ENCODE measurements at places on chromosomes 13 and 19. TPM values are rescaled to one million over a fixed set of nuclear protein-coding genes. Genes with fewer than 3 reads are reported as not detected.

DNA sequence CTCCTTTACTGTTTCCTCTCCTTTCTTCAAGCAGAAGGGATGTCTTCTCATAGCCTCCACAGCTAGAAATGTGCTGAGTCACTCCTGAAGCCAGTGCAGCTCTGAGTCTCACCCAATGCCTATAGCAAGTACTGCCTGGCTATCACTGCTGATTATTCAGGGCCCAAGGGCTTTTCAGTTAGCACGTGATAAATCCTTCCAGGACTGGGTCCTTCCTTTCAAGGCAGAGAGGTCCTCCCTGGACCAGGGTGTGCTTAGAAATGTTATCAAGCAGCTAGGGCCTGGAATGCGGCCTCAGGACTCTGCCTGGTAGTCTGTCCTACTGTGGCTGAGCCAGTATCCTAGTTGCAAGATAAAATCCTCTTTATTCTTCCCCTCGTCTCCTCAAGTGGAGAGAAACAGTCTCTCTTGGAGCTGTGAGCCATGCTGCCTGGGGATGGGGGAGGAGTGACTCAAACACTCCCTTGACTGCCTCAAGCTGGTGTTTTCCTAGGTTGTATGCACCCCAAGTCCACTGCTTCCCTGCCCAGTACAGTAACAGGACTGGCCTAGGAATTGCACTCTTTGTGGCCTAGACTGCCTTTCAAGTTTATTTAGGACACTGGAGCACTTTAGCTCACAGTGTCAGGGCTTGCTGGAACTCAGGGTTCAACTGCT, 198.7 kb upstream of the SERP2 start:
- no peaks in the 10 kb centered on the region for H3K27me3 ChIP-seq
- no peak overlapping the region for H3K4me3 ChIP-seq
- peak; percentile 76 for DNase-seq
- peaks cover 13% of the 10 kb centered on the region for H3K4me1 ChIP-seq

DNA sequence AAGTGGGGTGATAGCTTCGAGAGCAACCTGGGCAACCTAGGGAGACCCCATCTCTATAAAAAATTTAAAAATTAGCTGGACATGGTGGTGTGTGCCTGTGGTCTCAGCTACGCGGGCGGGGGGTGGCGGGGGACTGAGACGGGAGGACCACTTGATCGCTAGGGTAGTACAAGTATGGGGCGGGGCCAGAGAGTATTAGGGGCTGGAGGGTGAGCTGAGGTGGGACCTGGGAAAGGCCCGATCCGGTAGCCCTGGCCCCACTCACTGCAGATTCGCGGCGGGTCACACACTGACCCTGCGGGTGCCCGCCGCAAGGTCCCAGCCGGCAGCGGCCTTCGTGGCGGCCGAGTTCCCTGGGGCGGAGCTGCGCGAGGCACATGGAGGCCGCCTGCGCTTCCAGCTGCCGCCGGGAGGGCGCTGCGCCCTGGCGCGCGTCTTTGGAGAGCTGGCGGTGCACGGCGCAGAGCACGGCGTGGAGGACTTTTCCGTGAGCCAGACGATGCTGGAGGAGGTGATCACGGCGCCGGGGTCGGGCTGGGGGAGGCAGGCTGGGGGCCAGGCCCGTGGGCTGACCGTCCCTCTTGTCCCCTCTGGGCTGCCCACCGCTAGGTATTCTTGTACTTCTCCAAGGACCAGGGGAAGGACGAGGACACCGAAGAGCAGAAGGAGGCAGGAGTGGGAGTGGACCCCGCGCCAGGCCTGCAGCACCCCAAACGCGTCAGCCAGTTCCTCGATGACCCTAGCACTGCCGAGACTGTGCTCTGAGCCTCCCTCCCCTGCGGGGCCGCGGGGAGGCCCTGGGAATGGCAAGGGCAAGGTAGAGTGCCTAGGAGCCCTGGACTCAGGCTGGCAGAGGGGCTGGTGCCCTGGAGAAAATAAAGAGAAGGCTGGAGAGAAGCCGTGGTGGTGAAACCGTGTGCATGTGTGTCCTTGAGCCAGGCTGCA, 2.0 kb upstream of the ARHGAP45 start:
- peaks cover 27% of the 10 kb centered on the region for H3K27me3 ChIP-seq
- no peaks in the 10 kb centered on the region for H3K36me3 ChIP-seq
- no peak overlapping the region for H3K27ac ChIP-seq
- DNase-seq = peak; percentile 68
- peaks cover 3% of the 10 kb centered on the region for H3K4me1 ChIP-seq

GRCh38 chr19:33177417-33177979, 16.6 kb upstream of the LRP3 start:
- H3K27me3 ChIP-seq = no peaks in the 10 kb centered on the region
- H3K27ac ChIP-seq = peak overlapping the region; percentile 6
- peaks cover 10% of the 10 kb centered on the region for H3K4me1 ChIP-seq

GRCh38 chr19:56101095-56101494, 20.0 kb downstream of the ZNF787 start:
- no peaks in the 10 kb centered on the region for H3K27me3 ChIP-seq
- H3K4me3 ChIP-seq = no peak overlapping the region
- peaks cover 43% of the 10 kb centered on the region for H3K36me3 ChIP-seq
- H3K4me1 ChIP-seq = peaks cover 3% of the 10 kb centered on the region
- no peak overlapping the region for H3K27ac ChIP-seq

- H3K4me1 ChIP-seq = peaks cover 3% of the 10 kb centered on the region
- H3K27me3 ChIP-seq = 0 out of 2 replicates have a peak, but pooled peaks cover 2% of the 10 kb centered on the region
- peak; percentile 67 for DNase-seq
- no peak overlapping the region for H3K4me3 ChIP-seq
- no peaks in the 10 kb centered on the region for H3K36me3 ChIP-seq
- no peak overlapping the region for H3K27ac ChIP-seq
Measured at GRCh38 chr19:43438291-43439031, 23.8 kb downstream of the TEX101 start.

DNA sequence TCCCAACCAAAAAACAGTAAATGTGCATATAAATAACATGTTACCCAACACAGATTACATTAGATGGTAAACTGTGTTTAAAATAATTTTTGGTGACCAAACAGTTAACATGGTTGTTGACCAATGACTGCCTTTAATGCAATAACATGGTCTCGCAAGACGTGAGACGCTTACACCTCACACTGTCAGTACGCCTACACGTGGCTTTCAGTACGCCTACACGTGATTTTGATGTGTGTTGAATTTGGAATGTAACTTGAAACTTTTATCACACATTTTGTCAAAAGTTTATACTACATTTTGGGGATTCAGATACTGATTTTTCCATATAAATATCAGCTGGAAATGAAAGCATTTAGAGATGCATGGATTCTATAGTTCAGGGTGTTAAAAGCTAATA, 32.0 kb downstream of the SLC7A9 start:
- no peak for DNase-seq
- H3K36me3 ChIP-seq = no peaks in the 10 kb centered on the region
- H3K27me3 ChIP-seq = no peaks in the 10 kb centered on the region
- no peak overlapping the region for H3K27ac ChIP-seq
- H3K4me1 ChIP-seq = no peaks in the 10 kb centered on the region

- H3K27me3 ChIP-seq = no peaks in the 10 kb centered on the region
- H3K36me3 ChIP-seq = no peaks in the 10 kb centered on the region
- no peak for DNase-seq
- H3K27ac ChIP-seq = no peak overlapping the region
Measured at GRCh38 chr13:72146816-72147215, 279.8 kb upstream of the DACH1 start.

- H3K4me3 ChIP-seq = peak overlapping the region; percentile 65
- no peak overlapping the region for H3K27ac ChIP-seq
- no peaks in the 10 kb centered on the region for H3K27me3 ChIP-seq
- H3K4me1 ChIP-seq = peaks cover 6% of the 10 kb centered on the region
Measured at GRCh38 chr13:32585550-32586079, 637 bp upstream of the PDS5B start.

GRCh38 chr13:42592915-42593900, 19.3 kb downstream of the TNFSF11 start:
- DNase-seq = no peak
- no peak overlapping the region for H3K4me3 ChIP-seq
- no peaks in the 10 kb centered on the region for H3K36me3 ChIP-seq
- H3K4me1 ChIP-seq = no peaks in the 10 kb centered on the region
- no peak overlapping the region for H3K27ac ChIP-seq

GRCh38 chr19:29040951-29041350, 172.0 kb downstream of the UQCRFS1 start:
- no peak overlapping the region for H3K4me3 ChIP-seq
- H3K27me3 ChIP-seq = no peaks in the 10 kb centered on the region
- DNase-seq = no peak
- H3K27ac ChIP-seq = no peak overlapping the region
- H3K4me1 ChIP-seq = no peaks in the 10 kb centered on the region

DNA sequence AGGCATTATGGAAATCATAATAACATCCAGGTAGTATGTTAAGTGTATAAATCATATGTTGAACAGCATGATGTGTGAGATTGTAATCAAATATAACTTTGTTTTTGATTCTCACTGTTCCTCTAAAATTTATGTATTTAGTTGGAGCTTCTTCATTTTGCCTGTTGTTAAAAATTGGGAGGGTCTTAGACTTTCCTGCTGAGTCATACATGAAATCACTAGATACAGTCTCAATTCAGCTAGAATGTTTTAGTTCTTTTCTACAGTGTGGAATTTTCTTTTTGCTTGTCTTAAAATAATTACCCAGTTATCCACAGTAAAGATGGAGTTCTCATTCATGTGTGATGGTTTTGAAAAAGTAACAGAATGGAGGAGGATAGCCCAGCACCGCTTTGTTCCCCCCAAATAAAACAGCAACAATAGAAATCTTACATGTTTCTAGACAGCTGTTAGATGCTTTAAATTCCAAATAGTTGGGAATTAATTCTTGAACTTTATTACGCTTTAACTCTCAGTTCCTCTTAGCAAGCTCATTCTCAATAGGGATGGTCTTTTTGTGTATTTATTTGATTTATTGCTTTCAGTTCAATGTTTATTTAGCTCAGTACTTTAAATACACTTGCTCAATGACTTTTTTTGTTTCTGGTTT, 109.5 kb downstream of the PDS5B start:
- H3K27ac ChIP-seq = no peak overlapping the region
- peak; percentile 2 for DNase-seq
- peaks cover 1% of the 10 kb centered on the region for H3K36me3 ChIP-seq
- H3K4me1 ChIP-seq = no peaks in the 10 kb centered on the region

DNA sequence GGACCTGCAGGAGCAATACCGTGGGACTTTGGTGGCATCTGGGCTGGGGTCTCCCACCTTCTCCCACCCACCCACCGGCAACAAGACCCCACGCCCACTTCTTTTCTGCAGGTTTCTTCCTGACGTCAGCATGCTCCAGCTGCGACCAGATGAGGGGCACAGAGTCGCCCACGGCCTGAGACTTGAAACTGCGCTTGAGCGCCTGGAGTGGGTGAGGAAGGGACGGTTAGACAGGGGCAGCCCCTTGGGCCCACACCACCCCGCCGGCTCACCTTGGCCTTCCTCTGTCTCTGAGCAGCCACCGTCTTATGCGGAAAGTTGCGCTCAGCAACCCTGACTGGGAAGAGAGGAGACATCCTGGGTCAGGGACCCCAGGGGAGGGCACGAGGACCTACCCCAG, 2.2 kb downstream of the GARIN5B start:
- no peak overlapping the region for H3K4me3 ChIP-seq
- no peaks in the 10 kb centered on the region for H3K4me1 ChIP-seq
- H3K36me3 ChIP-seq = peaks cover 7% of the 10 kb centered on the region

- H3K27ac ChIP-seq = peak overlapping the region; percentile 54
- no peaks in the 10 kb centered on the region for H3K27me3 ChIP-seq
- H3K4me1 ChIP-seq = peaks cover 2% of the 10 kb centered on the region
- peaks cover 12% of the 10 kb centered on the region for H3K36me3 ChIP-seq
- peak; percentile 44 for DNase-seq
Measured at GRCh38 chr19:19145684-19146608, 7.7 kb upstream of the TMEM161A start.

DNA sequence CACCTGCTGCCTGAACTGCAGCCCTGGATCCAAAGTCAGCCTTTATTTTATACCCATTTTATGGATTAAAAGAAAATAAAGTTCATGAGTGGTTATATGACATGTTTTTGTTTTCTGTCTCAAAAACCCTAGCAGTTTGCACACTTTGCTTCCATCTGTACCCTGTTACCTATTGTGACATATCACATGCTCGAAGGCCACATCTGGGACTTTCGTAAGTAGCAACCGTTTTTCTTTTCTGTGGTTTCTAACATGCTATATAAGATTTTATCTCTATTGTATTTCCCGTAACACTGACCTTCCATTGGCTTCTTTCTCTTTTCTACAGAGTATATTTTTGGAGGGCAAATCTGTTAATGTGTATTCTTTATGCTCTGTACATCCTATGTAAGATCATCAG, 1007.2 kb downstream of the PCDH9 start:
- no peak for DNase-seq
- H3K36me3 ChIP-seq = no peaks in the 10 kb centered on the region
- no peaks in the 10 kb centered on the region for H3K4me1 ChIP-seq
- H3K27me3 ChIP-seq = no peaks in the 10 kb centered on the region
- no peak overlapping the region for H3K4me3 ChIP-seq
- H3K27ac ChIP-seq = no peak overlapping the region

- DNase-seq = no peak
- no peak overlapping the region for H3K4me3 ChIP-seq
- H3K27me3 ChIP-seq = no peaks in the 10 kb centered on the region
Measured at GRCh38 chr13:100459747-100460146, 128.8 kb downstream of the GGACT start.

DNA sequence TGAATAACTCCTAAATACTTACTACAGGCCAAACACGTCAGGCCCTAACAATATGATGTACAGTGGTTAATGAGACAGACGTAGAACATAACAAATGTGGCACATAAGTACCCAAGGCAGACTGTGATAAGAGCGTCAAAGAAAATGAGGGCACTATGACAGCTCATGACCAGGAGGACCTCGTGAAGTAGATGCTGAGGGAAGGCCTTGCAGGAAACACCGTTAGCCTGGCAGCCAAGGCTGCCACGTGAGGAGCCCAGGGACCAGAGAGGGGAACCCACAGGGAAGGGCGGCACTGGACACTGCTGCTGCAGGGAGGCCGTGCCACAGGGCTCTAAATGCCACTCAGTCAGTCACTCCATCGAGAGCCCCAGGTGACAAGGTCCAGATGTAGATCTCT, 5.7 kb downstream of the TUBGCP3 start:
- peaks cover 4% of the 10 kb centered on the region for H3K4me1 ChIP-seq
- no peak for DNase-seq
- no peaks in the 10 kb centered on the region for H3K27me3 ChIP-seq
- no peak overlapping the region for H3K27ac ChIP-seq
- no peak overlapping the region for H3K4me3 ChIP-seq

- peaks cover 58% of the 10 kb centered on the region for H3K4me1 ChIP-seq
- no peak overlapping the region for H3K4me3 ChIP-seq
- peak overlapping the region; percentile 88 for H3K27ac ChIP-seq
- H3K27me3 ChIP-seq = no peaks in the 10 kb centered on the region
Measured at GRCh38 chr19:19459073-19459472, 53.6 kb downstream of the GATAD2A start.

SHANK1 gene
- total RNA-seq = 4.7 TPM

C19orf67 gene
- total RNA-seq = not detected

SSC5D gene
- 1.7 TPM for total RNA-seq

ADM5 gene
- 0.18 TPM for total RNA-seq

PTGER1 gene
- total RNA-seq = 0.28 TPM

PSG2 gene
- 0.28 TPM for total RNA-seq
